Fibroblast of lung (primary cell): ENCODE measurements at places on chromosomes 5 and 9. TPM values are rescaled to one million over a fixed set of nuclear protein-coding genes. Genes with fewer than 3 reads are reported as not detected.

The PIP5K1B gene
- total RNA-seq, result under 0.01 TPM in 2 replicates

GRCh38 chr5:55081541-55081940, 20.9 kb upstream of the GZMA start:
- no peak for DNase-seq

The PCDHGC5 gene
- total RNA-seq, result 1.3 and 2.6 TPM in 2 replicates

- DNase-seq, result peak; percentile 8
Measured at GRCh38 chr5:103743421-103743820, 180.8 kb upstream of the NUDT12 start.

DNA sequence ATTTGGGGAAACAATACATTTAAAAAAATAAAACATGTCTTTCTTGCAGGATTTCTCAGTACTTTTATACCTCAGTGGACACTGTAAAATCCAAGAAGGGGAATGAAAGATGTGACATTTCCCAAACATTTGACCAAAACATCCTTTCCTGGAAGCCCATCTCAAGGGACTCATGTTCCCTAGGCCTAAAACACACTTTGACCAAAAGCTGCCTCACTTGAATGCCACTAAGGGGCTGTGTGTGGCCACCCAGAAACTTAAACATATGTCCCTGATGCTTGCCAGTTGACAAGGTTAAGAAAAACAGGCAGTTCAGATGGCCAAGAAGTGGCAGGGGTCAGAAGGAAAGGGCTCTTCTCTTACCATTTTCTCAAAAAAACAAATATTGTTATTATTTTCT, 73.6 kb downstream of the EPB41L4B start:
- DNase-seq, result no peak

The TMEM232 gene
- total RNA-seq, result 5.6 and 7.4 TPM in 2 replicates

DNA sequence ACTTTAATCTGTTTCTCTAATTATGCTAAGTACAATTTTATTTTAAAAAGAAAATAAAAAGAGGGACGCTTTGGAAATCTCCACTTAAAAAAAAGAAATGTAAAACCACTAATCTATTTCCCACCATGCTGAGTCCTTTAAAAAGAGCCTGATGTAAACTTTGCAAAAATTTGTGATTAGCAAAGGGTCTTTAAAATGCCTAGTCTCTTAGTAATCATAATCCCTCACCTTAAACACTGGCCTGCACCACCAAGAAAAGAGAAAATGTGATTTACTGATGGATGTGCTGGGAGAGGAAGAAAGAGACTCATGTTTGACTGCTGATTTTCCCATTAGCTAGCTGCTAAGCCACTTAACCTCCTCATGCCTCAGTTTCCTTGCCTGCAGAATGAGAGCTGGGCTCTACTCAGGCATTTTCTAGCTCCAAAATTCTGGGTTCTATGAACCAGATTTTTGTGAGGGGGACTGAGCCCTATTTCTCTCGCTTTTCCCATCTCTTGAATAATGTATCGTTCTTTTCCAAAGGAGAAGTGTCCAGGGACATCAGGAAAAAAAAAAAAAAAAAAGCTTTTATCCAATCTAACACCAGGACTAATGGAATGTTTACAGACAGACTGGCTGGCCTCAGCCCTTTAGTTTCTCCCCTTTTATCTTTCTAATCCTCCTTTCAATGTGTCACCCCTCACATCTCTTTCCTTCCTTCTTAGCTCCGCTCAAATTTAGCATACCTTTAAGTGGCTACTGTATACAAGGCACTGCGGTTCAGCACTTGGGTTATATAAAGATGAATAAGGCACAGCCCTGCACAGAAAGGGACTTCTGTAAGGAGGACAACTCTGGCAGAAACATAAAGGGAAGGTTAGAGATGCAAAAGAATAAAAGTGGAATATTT, 312.4 kb downstream of the ARL15 start:
- no peak for DNase-seq

DNA sequence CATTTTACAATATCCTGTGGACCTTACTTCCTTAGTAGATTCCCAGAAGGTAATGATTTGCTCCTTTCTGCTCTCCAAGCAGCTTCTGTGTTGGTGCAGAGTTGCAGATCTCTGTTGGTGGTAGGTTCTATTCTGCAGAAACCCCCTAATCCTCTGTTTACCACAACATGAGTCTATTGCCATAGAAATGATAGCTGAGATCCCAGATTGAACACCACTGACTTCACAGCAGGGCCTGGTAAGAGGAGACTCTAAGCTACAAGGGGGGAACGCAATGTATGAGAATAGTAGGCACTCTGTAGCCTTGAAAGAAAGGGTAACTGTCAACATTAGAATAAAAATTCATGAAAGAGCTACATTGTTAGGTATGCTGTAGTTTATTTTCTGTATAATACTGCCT, 59.5 kb downstream of the MUSK start:
- DNase-seq, result no peak

- DNase-seq, result no peak
Measured at GRCh38 chr5:14873093-14873492, 1.5 kb upstream of the ANKH start.

The MSMP gene
- total RNA-seq, result not detected in 2 replicates

DNA sequence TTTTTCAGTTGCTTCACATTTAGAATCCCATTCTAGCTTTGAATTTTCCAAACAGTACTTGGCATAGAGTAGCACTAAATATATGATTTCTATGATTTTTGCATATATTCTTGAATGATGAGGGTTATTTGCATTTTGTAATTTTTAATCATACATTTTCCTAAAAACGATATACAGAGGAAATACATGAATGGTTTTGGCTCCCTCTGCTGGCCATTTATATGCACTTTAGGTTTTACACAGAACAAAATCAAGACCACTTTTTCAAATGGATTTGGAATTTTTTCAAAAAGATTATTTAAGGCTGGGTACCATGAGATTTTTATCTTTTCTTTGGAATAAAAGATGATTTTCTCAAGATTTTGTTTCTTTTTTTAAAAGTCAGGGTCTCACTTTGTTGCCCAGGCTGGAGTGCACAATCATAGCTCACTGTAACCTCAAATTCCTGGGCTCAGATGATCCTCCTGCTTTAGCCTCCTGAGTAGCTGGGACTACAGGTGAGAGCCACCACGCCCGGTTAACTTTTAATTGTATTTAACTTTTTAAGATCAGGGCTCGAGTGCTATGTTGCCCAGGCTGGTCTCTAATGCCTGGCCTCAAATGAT, 16.7 kb upstream of the COMMD10 start:
- DNase-seq, result peak; percentile 40

The NEUROG1 gene
- total RNA-seq, result not detected in 2 replicates

The PPP2R2B gene
- under 0.01 and 1.5 TPM in 2 replicates for total RNA-seq

- DNase-seq, result no peak
Measured at GRCh38 chr5:75510836-75511434, 494 bp downstream of the CERT1 start.
